ENCODE measurements at places on chromosomes 12 and 14.

- peak; percentile 15 for DNase-seq
Observed at GRCh38 chr12:47938594-47938993, 24.8 kb upstream of the TMEM106C start.

GRCh38 chr14:24314377-24315193 is 3.3 kb downstream of the LTB4R start:
- DNase-seq, result no peak

DNA sequence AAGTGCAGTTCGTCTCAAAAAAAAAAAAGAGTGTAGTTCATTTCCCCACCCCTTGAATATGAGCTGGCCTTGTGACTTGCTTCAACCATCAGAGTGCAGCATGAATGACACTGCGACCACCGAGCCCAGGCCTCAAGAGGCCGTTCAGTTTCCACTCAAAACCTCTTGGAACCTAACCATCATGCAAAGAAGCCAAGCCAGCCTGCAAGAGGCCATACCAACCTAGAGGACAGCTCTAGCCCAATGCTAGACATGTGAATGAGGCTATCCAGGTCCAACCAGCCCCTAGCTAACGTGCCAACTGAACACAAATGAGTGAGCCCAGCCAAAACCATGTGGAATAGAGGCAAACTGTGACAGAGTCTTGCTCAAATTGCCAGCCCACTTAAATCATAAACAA is 29.7 kb downstream of the R3HDM2 start:
- no peak for DNase-seq

GRCh38 chr12:62400135-62400534 is 66.5 kb upstream of the MON2 start:
- no peak for DNase-seq

- no peak for DNase-seq
Observed at GRCh38 chr12:40078266-40078665, 27.6 kb downstream of the SLC2A13 start.

DNA sequence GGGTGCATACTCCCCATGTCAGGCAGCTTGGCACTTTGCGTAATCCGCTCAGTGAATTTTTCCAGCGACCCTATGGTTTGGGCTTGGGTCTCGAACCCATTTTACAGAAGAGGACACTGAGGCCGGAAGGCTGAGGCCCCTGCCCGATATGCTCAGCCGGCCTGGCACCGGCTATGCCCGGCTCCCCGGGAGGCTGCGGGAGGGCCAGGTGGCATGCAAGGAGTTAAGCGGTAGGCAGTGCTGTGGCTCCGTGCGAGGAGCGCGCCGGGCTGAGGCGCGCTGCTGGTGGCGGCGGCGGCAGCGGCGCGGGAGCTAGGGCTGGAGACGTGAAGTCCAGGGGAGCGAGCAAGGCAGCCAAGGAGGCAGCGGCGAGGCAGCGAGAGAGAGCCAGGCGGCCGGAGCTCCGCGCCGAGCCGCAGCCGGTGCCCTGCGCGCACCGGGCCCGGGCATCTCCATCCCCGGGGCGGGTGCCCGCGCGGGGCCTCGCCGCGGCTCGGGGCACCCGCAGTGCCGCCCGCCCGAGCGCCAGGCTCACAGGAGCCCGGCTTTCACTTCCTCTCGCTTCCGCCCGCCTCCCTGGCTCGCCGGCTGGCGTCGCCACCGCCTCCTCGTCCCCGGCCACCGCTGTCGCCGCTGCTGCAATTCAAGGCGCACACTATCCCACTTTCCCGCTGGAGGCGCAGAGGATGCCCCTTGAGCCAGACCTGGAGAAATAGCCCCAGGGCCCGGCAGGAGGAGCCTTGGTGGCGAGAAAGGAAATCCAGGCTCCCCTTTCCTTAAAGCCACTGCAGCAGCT is at the start of gene WSCD2:
Gene WSCD2 (plus strand): TSS at position 272 of the 796 bp plus-strand sequence. CDS start 66,545 bp downstream, outside the sequence.
- no peak for DNase-seq

GRCh38 chr14:106024983-106025604 is 498.7 kb downstream of the TMEM121 start:
- peak; percentile 52 for DNase-seq

DNA sequence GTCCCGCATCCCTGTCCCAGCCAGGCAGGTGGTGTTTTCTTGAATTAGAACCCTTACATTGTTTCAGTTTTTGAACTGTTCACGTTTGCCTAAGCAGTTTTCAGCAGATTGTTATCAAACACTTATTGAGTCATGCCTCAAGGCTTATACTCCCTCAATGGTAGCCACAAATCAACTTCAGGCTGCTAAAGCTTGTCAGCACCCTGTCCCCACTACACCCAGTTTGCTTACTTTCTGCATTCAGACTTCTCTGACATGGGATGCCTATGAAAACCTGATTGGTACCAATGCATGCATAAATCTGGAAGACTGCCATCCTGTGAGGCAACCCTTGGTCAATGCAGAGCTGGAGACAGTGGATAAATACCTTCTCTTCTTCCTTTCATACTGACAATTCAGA is 225.4 kb downstream of the BTG1 start:
- no peak for DNase-seq

- no peak for DNase-seq
Observed at GRCh38 chr14:33451211-33451610, 499.7 kb downstream of the EGLN3 start.

- DNase-seq, result no peak
Observed at GRCh38 chr14:37697489-37698121, 102.2 kb downstream of the TTC6 start.

DNA sequence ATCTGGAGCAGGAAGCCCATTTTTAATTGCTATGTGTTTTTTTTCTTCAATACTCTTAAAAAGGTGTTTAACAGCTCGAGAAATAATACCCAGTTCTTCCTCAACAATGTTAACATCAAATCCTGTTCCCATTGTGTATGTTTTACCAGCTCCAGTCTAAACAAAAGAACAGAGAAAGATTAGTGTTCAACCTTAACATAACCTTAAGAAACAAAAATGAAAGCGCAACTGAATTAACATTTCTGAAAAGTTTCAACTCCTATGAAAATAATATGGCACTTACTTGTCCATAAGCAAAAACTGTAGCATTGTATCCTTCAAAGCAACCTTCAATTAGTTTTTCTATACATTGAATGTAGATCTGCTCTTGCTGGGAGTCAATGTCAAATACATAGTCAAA is 73.2 kb downstream of the KIF21A start:
- DNase-seq, result no peak
